ENCODE measurements at places on chromosomes 2 and 18.
A peak's percentile ranks its signal among the peaks of the same experiment; 100 is the strongest.

- peak; percentile 87 for DNase-seq
These were observed 36.2 kb upstream of the ACAA2 start for GRCh38 chr18:49849331-49850217.

DNA sequence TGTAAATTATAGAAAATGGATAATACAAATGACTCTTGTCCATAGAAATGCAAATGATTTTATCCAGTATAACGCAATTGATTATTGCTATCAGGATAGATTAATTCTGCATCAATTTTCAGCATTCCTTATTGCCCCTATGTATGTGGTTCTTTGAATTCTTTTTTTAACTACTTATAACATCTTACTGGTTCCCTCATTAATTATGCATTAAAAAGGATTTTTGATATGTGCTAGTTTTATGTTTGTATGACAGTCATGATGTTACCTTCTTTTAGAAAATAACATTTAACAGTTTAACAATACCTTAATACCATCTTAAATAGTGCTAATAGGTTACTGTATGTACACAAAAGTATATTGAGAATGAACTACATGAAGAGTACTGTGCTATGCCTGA is 20.0 kb upstream of the LNPK start:
- no peak for DNase-seq

GRCh38 chr18:48987821-48988220 is 37.1 kb upstream of the SMAD7 start:
- no peak for DNase-seq

- DNase-seq = no peak
These were observed 78.8 kb upstream of the CAPN13 start for GRCh38 chr2:30886080-30886479.

GRCh38 chr18:74204526-74205152 is 56.3 kb downstream of the TIMM21 start:
- no peak for DNase-seq

DNA sequence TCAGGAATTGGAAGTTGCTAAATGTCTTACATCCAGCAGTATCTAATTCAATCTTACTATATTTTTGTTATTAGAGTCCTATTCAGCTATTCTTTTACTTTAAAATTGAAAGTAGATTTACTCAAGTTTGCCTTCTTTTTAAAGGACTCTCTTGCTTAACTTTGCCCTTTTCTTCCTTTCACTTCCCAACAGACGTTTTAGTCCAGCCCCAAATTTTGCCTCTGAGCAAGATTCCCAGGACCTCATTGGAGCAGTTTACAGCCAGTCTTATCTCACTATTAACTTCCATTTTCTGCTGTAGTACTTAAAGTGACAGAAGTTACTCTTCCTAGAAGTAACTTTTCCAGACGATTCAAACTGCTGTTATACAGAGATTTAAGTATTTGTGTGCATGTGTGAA is 1.7 kb upstream of the PRKD3 start:
- DNase-seq = peak; percentile 61

GRCh38 chr2:201618744-201619662 is 24.3 kb downstream of the TMEM237 start:
- no peak for DNase-seq

DNA sequence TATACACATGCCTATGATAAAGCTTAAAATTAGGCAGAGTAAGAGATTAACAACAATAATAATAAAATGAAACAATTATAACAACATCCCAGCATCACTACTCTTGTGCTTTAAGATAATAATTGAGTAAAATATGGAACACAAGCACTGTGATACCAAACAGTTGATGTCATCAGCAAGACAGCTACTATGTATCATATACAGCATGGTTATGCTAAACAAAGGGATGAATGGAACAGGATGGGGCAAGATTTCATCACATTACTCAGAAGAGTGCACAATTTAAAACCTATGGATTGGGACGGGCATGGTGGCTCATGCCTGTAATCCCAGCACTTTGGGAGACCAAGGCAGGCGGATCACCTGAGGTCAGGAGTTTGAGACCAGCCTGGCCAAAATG is 1221.0 kb downstream of the SUCLG1 start:
- no peak for DNase-seq

GRCh38 chr2:109261906-109262631 is 133.1 kb downstream of the SH3RF3 start:
- no peak for DNase-seq

DNA sequence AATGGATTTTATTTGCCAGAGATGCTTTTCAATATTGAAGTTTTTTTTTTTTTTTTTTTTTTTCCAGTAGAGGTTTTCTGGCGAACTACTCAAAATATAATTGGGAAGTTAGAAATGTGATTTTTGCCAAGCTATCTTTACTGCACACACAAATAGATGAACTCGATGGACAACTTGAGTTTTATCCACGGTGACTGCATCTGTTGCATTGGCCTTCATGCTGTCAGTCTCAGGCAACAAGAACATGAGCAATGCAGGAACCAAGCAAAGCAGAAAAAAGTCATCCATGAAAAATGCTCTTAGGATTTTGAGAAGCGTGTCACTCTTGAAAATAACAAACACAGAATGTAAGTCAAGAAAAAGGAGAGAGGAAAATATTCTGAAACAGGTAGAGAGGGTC is 22.7 kb upstream of the HDAC4 start:
- no peak for DNase-seq

DNA sequence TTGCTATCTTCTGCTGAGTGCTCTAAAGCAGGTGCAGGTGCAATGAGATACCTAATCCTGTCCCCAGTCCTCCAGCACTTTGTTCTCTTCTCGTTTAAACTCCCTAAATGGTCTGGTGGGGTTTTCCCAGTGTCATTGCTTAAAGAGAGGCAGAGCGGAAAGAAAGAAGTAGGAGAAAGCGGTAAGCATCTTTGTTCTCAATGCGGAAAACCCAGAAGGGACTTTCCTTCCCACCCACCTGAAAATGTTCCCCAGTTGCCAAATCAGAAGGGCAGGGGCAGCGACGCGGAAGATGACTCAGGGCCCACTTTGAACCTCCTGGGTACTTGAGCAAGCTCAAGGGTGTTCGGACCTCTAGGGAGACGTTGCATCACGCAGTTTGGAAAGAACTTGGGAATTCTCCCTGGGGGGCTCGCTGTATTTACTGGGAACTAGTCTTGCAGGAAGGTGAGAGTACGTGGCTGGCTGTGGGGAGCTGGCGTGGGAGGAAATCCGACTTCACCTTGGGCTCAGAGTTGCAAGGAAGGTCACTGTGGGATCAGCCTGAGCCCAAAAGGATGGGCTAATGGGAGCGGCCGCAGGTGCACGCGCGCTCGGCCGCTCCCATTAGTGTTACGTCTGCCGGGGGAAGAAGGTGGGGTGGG is 589 bp upstream of the SGPP2 start:
- no peak for DNase-seq

GRCh38 chr18:61579581-61579980 is 246.4 kb downstream of the CDH20 start:
- DNase-seq = no peak

- DNase-seq = no peak
These were observed 49.3 kb downstream of the IL1RL2 start for GRCh38 chr2:102236132-102236531.

DNA sequence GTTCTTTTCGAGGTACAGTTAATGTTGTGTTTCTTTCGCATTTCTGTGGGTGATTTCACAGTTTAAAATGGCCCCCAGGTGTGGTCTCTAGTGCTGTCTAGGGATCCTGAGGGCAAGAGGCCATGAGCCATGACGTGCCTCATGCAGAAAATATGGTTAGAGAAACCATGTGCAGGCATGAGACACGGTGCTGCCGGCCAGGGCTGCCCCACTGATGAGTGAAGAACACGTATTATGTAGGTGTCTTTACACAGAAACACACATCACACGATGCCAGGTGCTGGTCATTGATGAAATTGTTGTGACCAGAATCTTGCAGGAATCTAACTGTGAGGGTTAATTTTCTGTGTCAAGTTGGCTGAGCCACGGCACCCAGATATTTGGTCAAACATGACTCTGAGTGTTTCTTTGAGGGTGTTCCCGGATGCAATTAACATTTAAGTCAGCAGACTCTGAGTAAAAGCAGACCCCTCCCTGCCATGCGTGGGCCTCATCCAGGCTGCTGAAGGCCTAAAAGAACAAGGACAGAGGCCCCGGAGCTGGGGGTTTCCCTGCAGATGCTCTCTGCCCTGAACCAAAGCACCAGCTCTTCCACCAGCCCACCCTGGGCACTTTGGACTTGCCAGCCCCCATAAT is 463.0 kb upstream of the MYT1L start:
- DNase-seq = no peak

DNA sequence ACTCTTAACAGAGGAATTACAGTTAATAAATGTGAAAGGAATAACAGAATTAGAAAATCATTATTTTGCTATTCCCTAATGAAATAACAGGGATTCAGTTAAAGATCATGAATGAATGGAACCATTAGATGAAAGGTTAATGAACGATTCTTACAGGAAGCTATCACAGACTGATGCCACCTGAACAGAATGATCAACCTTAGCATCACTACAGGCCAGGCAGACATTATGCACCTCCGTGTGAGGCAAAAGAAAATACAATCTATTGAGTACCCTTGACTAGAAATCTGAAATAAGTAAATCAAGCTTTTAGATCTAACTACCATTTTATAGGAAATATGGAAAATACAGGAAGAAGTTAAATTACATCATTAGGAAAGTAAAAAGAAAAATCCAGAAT is 10.4 kb downstream of the ROCK1 start:
- DNase-seq = no peak

DNA sequence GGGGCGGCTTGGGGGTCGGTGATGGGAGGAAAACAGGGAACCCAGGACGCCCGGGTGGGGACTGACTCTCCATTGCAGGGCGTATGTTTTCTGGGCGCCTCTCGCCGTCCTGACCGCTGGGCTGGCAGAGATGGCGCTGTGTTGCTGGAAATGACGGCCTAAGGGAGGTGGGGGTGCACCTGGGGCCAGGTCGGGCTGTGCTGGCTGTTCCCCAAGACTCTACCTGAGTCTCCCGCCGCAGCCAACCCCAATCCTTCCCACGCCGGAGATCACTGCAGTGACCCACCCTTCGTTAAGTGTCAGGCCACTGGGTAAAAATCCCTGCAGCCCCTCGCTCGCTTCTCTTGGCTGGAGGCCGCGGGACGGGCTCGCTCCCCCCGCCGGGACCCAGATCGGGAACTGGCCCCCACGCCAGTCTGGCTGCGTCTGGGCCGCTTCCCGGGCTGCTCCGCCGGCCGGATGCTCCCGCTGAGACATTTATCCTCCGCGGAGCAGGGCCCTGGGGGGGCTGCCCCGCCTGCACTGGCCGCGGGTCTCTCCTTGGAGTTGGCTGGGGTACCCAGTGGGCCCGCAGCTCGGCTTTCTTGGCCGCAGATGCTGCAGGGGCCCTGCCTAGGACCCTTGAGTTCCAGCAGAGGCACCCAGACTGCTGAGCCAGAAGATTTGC is 7.8 kb upstream of the ARMC9 start:
- no peak for DNase-seq

- no peak for DNase-seq
These were observed 61.9 kb downstream of the EIF5B start for GRCh38 chr2:99399063-99399462.

DNA sequence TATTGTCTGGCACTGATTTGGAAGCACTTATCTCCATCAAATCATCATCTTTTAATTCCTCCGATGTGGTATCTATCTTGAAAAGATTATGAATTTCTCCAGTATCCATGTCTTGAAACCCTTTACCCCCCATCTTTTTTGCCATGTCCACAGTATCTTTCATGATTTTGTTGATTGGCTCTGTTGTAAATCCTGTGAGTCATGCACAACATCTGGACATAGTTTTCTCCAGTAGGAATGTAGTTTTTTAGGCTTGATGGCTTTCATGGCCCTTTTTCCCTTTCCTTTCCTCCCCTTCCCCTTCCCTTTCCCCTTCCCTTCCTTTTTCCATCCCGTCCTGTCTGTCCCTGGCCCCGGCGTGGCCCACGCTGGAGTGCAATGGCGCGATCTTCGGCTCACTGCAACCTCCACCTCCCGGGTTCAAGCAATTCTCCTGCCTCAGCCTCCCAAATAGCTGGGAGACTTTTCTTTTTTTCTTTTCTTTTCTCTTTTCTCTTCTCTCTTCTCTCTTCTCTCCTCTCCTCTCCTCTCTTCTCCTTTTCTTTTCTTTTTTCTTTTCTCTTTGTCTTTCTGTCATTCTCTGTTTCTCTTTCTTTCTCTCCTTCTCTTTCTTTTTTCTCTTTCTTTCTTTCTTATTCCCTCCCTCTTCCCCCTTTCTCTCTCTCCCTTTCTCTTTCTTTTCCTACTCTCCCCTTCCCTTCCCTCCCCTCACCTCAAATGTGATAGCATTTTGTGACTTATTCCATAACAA is 18.4 kb upstream of the ZNF638 start:
- no peak for DNase-seq

DNA sequence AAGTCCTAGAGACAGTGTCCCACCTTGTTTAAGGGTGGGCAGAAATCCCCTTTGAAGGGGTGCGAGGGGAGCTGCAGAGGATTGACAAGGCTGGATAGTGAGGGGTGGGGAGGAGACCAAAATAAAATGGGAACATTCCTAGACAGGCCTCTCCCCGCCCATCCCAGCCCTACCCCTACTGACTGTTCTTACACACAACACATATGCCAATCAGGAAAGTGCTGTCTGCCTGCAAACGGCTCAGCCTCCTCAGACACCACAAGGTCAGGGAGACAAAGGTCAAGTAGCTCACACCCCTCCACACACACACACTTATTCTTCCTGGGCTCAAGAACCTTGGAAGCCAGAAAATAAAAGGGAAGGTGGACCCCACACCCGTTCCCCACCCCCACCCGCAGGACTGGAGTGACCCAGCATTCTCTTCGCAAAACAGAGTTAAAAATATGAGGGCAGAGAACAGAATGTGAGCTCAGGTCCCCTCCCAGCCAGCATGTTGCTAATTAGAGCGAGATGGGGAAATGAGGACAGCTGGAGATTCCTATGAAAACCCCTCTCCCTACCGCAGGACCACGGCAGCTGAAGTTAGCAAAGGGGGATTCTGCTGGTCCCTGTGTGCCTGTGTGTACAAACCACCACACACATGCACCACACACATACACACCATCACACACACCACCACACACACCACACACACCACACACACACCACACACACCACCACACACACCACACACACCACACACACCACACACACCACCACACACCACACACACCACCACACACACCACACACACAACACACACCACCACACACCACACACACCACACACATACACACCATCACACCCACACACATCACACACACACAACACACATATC is 197.8 kb downstream of the TNS1 start:
- no peak for DNase-seq

GRCh38 chr2:171999161-171999560 is 592 bp upstream of the METAP1D start:
- no peak for DNase-seq

- DNase-seq = peak; percentile 41
These were observed 11.0 kb downstream of the ANKRD12 start for GRCh38 chr18:9147440-9148202.

- DNase-seq = no peak
These were observed 3.1 kb downstream of the EFR3B start for GRCh38 chr2:25044990-25045389.

GRCh38 chr18:37284260-37284659 is 281.3 kb downstream of the CELF4 start:
- DNase-seq = no peak
